ENCODE measurements at places on chromosomes 1 and 21. TPM values are rescaled to one million over a fixed set of nuclear protein-coding genes. Genes with fewer than 3 reads are reported as not detected.

DNA sequence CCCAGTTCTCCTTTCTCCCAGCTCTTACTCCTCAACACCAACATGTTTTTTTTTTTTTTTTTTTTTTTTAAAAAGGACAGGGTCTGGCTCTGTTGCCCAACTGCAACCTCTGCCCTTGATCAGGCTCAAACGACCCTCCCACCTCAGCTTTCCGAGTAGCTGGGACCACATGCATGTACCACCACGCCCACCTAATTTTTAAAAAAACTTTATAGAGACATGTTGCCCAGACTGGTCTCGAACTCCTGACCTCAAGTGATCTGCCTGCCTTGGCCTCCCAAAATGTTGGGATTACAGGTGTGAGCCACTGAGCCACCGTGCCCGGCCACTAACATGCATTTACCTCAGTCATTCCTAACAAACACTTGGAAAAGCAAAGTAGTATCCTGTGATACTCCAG is 31.1 kb upstream of the FOXE3 start:
- no peak for DNase-seq

DNA sequence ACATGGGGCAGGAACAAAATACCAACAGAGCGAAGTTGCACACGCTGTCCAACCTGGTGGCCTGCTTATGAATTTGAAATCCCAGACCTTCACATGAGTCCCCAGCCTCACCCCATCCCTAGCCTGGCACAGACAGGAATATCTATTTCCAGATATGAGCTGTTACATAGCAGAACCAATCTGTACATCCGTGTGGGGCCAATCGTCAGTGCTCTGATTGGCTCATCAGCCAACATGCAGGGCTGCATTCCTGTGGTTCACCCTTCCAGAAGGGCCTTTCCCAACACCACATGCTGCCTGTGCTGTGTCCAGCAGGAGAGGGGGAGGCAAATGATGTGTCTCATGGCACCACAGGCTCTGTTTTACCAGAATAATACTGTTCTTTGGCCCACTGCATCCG is 31.3 kb downstream of the CCN1 start:
- peak; percentile 91 for DNase-seq

DNA sequence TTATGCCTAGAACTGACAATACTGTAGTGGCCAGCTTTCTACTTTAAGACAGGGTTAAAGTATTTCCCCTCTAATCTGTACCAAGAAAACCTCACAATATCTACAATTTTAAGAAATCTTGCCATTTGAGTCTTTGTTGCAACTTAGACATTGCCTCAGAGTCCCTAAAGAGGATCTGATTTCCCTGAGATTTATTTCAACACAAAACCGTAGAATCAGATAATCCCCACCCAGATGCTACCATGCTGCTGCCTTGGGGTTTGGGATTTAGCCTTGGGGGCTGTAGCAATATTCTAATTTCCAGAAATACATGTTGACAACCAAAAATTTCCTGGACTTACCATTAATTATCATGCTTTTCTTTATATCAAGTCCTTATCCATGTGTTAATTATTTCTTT is 50.3 kb upstream of the DENND1B start:
- no peak for DNase-seq

GRCh38 chr1:24540906-24541710 is 14.8 kb upstream of the NCMAP start:
- no peak for DNase-seq

GRCh38 chr1:238900334-238900865 is 486.0 kb upstream of the CHRM3 start:
- no peak for DNase-seq

DNA sequence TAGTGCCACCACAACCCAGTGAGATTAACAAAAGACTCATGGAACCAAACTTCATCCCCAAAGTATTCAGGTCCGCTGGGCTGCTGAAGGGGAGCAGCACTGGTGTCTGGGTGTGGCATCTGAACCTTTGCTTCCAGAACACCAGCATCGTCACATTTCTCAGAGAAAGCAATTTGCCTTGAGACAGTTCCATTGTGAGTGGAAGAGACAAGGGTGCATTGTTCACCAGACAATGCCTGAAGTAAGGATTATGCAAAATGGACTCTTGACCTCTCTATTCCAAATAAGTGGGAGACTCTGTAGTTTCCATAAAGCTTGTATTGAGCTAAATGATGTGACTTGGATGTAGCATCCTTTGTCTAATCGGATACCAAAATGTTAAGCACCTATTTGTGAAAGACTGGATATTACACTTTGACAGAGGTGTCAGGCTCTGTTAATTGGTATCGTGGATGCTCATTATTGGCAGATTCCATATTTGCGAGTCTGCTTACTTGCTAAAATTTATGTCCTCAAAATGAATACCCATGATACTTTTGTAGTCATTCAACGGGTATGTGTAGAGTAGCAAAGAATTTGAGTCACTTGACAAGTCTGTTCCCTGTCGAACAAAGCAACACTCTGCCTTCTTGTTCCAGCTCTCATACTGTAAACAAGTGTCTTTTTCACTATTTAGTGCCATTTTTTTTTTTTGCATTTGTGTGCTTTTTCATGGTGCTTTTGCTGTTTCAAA is 75.6 kb downstream of the MRPS6 start:
- DNase-seq, result no peak

GRCh38 chr1:91606546-91607078 is 106.0 kb downstream of the CDC7 start:
- DNase-seq, result no peak

DNA sequence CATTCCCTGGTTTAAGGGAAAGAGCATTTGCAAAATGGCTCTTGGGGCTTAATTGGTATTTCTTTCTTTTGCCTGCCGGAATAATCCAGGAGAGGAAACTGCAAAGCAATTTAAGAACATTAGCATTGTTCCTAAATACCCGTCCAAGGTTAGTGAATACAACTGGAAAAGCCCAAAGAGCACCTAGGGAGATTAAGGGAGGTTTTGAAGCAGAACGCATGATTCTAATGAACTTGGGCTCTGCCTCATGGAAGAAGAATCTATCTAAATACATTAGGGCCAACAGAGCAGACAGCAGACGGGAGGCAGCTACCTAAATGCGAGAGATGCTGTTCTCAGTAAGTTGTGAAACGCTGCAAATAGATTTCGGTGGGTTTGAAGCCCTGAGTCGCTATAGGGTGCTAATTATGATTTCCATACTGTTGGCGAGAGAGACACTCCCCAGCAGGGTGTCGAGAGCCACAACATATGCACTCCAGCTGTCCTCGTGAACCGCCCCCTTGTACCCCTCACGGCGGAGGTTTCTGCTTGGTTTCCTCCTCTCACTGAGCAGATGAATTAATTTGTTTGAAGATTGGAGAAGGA is 326.7 kb upstream of the CAMK1G start:
- DNase-seq, result no peak

DNA sequence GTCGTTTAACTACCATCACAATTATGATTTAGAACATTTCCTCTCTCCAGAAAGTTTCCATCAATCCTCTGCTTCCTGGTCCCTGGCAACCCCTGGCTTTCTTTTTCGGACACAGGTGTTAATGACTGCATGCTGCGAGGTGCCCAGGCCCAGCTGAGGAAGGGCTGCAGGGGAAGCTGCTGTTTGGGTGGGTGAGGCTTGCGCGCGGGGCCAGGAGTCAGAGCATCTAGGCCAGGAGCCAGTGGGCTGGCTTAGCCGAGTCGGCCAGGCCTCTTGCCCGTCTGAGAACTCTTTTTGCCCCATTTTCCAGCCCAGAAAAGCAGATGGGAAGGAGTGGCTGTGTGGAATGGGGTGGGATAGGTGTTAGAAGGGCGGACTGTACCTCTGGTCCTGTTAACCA is 51.5 kb downstream of the NAV1 start:
- no peak for DNase-seq

GRCh38 chr1:205455581-205456382 is at the start of gene BLACAT1:
BLACAT1 (minus strand) TSS chr1:205456045.
- DNase-seq, result no peak

GRCh38 chr1:36328713-36329112 is 5.3 kb upstream of the EVA1B start:
- no peak for DNase-seq

GRCh38 chr1:90713741-90714509 is 3.2 kb downstream of the BARHL2 start:
- DNase-seq, result no peak

DNA sequence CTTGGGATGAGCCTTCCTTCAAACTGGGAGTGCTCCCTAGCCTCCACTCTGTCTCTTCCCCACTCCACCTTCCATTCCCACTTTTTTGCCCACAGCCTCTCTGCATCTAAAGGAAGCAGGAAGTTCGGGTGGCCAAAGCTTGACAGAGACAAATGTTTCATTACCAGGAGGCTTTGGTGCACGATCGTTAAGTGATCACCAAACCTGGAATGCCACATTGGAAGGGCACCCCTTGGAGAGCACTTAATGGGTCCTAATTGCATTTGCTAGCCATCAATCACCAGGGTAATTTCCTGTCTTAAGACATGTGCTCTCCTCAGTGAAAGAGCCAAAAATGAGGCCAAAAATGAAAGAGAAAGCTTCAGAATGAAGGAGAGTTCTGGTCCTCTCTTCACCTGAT is 206.5 kb downstream of the TNR start:
- no peak for DNase-seq

The CCDC30 gene
- 3.3 TPM for total RNA-seq

Measured in osteocyte (in vitro differentiated cells).